ENCODE measurements at places on chromosomes 2 and 18.

GRCh38 chr18:22628795-22629510 lies 211.2 kb upstream of the CTAGE1 start:
- no peak for DNase-seq

- DNase-seq, result no peak
These were observed 44.5 kb downstream of the PTGR3 start for GRCh38 chr18:75164479-75164878.

DNA sequence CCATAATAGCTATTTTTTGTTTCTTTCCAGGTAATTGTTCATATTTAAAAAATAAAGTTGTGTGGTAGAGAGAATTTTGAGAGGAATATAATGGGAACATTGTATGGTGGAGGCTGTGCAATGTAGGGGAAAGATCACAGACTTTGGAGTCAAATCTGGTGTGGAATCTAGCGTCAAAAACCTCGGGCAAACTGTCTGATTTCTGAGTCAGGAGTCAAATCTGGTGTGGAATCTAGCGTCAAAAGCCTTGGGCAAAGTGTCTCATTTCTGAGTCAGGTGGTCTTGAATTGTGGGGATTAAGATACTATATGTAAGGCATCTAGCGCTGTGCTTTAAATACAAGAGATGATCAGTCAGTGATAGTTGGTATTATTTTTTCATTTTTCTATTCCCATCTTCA lies 5.1 kb downstream of the PTPN4 start:
- no peak for DNase-seq

DNA sequence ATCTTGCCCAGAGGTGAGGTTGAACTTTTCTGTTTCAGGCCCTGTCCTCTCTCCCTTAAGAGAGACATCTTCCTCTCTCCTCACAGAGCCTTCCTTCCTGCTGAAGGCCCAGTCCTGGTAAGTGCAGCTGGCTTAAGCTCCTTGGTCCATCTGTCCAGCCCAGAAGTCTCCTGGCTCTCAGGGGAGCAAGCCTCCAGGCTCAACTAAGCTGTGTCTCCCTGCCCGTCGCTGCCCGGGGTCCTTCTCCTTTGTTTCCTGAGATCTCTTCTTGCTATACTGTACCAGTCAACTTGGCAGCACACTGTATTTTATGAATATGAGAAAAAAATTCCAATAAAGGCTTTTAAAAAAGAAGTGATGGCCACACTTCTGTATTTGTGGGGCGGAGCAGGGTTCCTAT lies 77.4 kb downstream of the KCNF1 start:
- no peak for DNase-seq

DNA sequence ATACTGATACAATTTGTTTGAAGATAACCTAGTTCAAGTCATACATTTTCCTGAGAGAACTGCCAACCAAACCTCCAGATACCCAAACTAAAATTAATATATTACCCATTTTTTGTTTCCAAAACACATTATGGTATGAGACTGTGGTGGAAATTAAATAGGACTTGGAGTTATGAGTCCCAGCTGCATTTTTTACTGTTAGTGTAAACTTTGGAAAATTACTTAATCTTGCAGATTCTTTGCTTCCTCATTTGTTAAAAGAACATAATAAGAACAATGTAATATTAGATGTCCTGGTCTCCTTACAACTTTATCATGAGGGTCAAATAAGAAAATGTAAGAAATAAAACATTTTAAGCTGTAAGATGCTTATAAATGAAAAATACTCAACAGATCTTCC lies 98.2 kb upstream of the TRIB2 start:
- no peak for DNase-seq

GRCh38 chr18:31190919-31191318 lies 28.3 kb upstream of the DSC1 start:
- no peak for DNase-seq

- no peak for DNase-seq
These were observed 16.3 kb downstream of the SULT1C2 start for GRCh38 chr2:108304975-108305374.

DNA sequence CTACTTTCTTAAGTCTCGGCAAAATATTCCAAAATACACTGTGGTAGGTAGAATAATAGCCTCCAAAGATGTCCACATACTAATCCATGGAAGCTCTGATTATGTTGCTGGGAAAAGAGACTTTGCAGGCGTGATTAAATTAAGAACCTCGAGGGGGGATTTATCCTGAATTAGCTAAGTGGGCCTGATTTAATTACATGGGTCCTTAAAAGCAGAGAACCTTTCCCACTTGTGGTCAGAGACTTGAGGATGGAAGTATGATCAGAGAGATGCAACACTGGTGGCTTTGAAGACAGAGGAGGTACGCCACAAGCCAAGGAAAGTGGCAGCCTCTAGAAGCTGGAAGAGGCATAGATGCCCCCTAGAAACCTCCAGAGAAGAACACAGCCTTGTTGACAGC lies 2.8 kb downstream of the DYM start:
- DNase-seq, result no peak

- no peak for DNase-seq
These were observed 46.3 kb upstream of the STAM2 start for GRCh38 chr2:152221839-152222238.

DNA sequence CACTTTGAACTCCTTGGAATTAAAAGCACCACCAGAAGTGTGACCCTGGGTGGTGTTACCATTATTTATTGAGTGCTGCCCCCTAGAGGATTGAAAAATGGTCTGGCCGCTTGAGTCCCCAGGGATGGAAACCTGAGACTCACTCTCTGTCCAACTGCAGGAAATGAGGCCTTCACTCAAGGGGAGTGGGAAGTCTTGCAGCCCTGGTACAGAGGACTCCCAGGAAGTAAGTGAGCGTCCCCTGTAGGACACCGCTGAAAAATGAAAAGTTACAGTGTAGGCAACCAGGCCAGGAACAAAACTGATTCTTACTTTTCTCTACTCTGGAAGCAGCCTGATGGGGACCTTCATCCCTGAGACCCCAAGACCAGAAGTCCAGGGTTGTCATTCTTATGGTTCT lies 2.2 kb upstream of the NRP2 start:
- peak; percentile 23 for DNase-seq
